ENCODE measurements at places on chromosomes 6 and 20.

DNA sequence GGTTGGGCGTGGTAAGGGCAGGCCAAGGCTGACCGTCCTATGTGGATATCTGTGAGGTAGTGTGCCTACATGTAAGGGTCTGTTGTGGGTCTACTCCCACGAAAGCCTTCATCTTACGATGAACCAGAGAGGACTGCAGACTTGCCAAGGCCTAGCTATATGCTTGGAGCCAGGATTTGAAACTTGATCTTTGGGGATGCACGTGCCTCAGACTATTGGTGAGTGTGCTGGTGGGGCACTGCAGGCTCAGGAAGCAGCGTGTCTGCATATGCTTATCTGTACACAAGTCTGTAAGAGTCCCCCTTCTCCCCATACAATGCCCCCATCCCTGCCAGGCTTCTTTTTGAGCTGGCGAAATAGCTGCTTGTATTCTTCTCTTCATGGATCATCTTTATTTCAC, 17.9 kb downstream of the PLCG1 start:
- DNase-seq, result no peak

GRCh38 chr6:144123421-144123820, 26.9 kb upstream of the STX11 start:
- DNase-seq, result no peak

- no peak for DNase-seq
Observed at GRCh38 chr6:90285611-90286381, 10.8 kb downstream of the BACH2 start.

- no peak for DNase-seq
Observed at GRCh38 chr6:89987830-89988229, 93.6 kb downstream of the GJA10 start.

DNA sequence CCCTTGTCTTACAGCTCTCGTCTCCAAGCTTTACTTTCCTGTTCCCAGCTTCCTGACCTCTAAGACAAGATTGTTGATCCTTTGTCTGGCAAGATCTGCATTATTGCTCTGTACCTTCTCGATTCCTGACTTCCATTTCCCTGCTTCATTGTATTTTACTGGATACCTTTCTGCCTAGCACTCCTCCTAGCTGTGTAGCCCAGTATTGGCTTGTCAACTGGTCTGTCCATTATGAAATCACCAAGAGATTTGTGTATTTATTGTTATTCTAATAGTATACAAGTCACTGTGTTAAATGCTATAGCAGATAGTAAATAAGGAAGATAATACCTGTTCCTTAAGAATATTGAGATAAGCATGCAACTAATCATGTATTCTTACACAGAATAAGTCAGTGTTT, 305.4 kb downstream of the CDKAL1 start:
- DNase-seq, result no peak

GRCh38 chr6:75268121-75268987, 16.2 kb downstream of the TMEM30A start:
- no peak for DNase-seq

DNA sequence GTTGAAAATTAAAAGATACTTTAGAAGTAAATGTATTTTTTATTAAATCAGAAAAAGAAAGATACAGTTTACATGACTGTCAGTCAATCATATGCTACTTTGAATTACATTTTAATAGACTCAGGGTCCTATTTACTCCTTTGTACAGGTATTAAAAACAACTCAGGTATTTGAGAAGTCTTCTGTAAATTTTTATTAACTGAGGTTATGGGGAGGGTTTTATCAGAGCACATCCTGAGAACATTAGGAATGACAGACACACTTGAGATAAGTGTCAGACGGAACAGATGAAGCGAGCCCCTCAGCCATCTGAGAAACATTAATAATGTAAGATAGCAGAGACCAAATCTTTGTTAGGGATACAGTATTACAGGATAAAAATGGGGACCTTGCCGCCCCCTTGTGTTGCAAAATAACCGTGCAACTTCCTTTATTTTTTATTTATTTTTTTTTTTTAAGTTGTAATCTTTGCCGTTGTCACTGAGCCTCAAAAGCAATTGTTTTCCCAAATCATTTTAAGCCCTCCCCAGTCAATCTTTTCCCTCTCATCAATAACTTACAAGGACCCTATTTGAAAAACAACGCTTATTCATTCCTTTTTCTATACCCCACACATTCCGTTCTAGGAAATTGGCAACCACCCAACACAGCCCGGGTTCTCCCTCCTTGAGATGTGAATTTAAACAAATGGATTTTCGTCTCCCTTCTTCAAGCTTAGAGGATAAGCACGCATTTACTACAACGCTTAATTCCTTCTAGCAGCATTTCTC, 126.7 kb downstream of the BCAS1 start:
- DNase-seq, result no peak

GRCh38 chr20:14632906-14633305, 295.5 kb upstream of the FLRT3 start:
- no peak for DNase-seq

DNA sequence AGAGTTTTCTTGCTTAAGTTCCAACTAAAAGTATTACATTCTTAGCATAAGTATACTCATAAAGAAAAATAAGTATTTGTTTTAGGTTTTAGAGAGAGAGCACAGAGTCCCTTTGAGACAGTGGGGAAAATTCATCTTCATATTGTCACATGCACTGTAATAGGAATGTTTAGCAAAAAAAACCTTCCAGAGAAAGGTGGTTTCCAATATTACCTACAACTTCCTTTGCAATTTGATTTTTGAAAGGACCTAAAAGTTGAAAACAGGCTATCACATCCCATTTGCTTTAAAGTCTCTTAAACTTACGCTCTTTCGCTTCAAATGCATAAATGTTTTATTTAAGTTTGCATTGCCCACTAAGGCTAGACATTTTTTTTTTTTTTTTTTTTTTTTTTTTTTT, 86.4 kb downstream of the OPRM1 start:
- DNase-seq, result no peak

DNA sequence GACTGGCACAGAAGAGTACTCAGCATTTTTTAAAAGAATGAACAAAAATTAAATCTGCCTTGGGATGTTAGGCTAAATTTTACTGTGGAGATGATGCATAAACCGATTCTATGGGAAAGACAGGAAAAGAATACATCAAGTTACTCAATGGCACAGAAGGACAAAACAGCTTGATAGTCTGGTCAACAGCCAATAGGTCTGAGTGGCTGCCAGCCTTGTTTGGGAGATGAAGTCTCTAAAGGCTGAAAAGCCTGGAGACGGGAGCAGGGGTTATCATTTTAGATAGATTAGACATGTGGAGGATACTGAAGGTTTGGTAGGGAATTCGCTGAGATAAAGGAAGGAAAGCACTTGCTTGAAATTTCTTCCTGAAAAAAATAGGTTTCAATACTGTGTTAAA, 56.3 kb upstream of the LAMA2 start:
- no peak for DNase-seq

- DNase-seq, result no peak
Observed at GRCh38 chr20:34461779-34462087, 54.5 kb upstream of the DYNLRB1 start.

All from stimulated activated effector memory CD8-positive, alpha-beta T cell treated with anti-CD3 and anti-CD28 coated beads, Interleukin-12 subunit alpha, Interleukin-12 subunit beta, amount 100 ng/mL, for 72 hours (primary cell).